ENCODE measurements at places on chromosomes 4 and X.
A peak's percentile ranks its signal among the peaks of the same experiment; 100 is the strongest.

GRCh38 chr4:151671541-151672059 is 89.2 kb downstream of the GATB start:
- no peak for DNase-seq

DNA sequence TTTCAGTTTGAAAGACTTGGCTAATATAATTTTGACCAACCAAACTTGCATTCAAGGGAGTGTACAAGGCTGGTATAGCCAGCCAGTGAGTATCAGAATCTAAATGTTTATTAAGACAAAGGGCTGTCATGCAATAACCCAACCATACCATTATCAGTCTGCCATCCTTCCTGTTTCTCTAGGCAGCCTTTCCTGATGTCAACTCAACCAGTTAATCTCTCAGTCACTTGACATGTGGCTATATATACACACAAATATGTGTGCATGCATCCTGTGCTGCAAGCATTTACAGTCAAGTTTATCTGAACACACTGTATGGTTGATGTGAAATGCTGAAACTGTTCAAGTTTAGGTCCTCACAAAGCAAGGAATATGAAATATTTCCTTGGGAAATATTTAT is 17.2 kb downstream of the BTK start:
- DNase-seq, result no peak

- DNase-seq, result no peak
These were observed 2152.9 kb downstream of the ARAP2 start for GRCh38 chr4:34091451-34091850.

GRCh38 chr4:107213410-107213809 is 177.3 kb upstream of the DKK2 start:
- DNase-seq, result no peak

DNA sequence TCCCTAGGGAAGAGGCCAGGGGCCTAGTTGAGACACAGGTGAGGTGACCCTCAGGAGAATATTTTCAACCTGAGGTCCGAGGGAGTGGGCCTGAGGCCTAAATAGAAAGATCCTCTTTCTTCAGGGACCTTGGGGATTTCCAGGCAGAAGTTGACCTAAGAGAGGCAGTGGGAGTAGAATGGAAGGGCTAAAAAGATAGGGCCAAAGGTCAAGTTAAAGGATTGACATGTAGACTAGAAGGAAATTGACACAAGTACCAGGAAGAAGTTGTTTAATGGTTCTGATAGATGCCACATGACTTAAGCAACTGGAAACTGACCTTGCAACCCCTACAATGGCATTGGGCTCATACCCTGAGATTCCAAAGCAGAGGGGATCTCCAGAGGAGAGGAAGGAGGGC is 76.9 kb downstream of the SHROOM3 start:
- DNase-seq, result no peak

DNA sequence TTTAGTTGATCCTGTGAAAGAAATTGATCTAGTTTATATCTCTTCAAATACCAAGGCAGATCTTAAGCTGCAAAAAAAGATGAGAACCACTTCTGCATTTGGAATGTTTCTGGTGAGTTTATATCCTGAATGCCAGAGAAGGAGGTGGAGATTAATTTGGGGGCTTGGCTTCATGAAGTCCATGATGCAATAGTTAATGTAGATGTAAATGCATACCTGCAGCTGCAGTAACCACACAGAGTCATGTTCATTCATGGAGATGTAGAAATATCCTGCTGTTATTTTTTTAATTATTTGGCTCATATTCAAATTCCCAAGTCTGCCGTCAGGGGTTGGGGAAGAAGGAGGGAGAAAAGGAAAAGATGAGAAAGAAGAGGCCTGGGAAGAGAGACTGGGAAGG is at the start of gene SULT1E1:
Gene SULT1E1 (minus strand): TSS at position 94 of the 400 bp plus-strand sequence. CDS start 2,501 bp downstream, outside the sequence.
- no peak for DNase-seq

DNA sequence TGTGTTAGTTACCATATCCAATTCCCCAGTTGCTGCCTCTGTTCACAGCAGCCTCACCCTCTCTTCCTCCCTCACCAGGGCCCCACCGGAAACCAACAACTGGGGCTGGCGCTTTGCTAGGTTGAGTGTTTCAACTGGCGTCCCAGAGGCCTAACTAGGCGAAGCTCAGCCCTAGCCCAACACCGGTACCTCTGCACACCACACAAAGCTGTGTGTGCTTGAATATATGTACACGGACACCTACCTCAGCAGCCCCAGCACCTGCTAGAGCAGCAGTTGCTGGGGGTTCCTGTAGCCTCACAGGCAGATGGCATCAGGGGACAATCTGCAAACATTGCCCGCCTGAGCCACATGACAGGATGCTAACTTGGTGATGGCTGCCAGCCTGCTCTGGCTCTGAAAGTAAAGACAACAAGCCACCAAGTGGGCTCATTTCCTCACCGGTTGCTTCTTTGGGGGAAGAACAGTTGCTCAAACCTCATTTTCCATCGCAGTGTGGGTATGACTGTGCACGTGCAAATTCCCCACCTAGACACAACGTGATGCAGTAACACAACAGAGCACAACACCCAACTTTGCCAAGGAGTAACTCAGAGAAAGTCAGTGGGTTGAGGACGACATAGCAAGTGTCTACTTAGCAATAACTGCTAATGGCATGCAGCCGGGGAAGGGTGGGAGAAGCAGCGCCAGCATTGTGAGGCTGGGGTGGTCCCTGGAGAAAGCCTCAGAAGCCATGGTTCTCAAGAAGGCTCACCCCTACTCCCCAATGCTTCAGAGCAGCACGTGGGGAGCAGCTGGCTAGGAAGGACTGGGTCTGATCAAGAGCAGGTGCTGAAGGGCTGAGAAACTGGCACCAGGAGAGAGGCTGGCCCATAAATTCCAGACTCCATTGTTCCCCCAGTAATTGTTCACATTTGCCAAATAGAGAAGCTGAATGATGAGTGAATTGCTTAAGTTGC is 139.5 kb downstream of the SH3KBP1 start:
- no peak for DNase-seq

GRCh38 chr4:112896609-112897190 is 152.8 kb upstream of the ANK2 start:
- no peak for DNase-seq

DNA sequence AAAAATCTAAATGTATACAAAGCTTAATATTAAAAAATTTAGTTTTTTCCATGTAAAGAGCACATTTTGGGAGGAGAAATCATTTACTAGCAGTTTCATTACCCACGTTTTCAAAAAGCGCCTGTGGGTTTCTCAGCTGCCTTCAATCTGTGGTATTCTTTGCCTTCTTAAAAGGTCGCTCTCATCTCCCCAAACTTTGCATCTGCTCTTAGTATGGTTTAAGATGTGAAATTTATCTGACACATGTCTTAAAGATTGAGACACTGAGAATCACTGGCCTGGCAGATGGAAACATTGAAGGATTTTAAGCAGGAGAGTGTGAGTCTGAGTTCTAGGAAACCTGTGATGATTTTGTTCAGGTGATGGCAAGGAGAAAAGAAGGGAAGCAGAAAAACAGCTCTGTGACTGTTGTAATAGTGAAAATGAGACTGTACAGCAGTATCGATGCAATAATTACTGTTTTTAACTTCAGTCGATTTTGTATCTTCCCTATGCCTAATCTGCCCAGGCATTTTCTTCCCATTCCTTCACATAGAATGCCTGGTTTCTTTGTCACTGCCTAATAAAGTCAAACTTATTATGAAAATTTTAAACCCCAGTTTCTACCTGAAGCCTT is 75.9 kb downstream of the PAQR3 start:
- DNase-seq, result no peak

DNA sequence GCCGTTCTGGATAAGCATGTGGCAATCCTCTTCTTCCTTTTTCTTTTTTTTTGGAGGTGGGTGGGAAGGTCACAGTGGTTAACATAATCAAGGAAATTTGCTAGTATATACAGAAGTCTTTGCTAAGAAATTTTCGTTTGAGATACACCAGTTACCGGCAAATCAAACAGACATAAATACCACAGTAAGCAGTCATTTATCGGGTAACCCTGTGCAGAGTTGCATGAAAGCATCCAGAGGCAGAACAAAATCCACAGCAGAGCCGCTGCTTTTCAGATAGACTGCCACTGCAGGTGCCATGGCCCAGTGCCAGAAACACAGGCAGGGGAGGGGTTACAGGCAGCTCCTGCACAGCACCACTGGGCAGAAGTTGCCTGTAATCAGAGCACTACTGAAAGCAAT is 179.1 kb upstream of the MAB21L2 start:
- peak; percentile 79 for DNase-seq

- DNase-seq, result no peak
These were observed 92.2 kb upstream of the GATB start for GRCh38 chr4:151853034-151853433.

GRCh38 chrX:17854069-17854468 is 7.0 kb downstream of the RAI2 start:
- no peak for DNase-seq

DNA sequence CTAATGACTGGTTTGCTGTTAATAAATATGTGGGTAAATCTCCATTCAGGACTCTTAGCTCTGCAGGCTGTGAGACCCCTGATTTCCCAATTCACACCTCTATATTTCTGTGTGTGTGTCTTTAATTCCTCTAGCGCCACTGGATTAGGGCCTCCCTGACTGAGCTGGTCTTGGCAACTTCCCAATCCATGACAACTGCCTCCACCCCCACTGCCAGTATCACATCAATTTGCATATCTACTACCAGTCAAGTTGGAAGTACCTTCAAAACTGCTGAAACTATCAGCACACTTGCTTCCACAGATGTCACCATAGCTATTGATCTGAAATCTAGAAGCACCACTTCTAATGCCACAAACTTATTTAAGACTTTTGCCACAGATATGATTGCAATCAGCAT is 27.6 kb downstream of the OPRPN start:
- DNase-seq, result no peak

DNA sequence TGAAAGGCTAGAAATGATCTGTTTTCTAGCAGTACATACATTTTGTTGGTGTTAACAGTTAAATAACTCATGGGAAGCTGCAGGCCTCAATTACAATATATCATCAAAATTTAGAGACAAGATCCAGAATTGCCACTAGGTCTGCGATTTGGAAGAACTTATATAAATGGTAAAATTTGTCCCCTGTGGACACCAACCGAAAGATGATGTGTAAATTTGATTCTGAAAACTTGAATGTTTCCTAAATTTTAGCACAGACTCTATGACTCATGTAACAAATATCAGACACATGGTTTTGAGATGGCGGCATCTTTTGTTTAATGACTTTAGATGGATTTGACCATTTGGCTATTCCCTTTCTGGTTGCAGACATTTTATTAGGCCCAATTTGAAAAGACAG is 6.0 kb upstream of the HPGDS start:
- DNase-seq, result no peak

DNA sequence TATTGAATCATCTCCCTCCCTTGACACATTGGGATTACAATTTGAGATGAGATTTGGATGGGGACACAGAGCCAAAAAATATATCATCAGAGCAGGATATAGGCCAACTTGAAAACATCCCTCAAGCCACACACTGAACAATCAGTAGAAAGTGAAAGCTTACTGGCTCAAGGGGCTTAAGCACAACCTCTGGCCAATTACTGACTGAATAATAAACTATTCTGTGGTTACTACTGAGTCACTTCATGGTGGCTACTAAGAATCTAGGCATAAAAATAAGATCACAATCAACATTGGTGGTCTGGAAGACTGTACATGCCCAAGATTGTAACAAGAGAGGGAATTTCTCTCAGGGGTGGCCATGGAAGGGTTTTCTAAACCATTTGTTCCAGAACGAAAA is 27.4 kb upstream of the GPR174 start:
- DNase-seq, result no peak

- no peak for DNase-seq
These were observed 570.7 kb downstream of the PCDH7 start for GRCh38 chr4:31290836-31291235.

GRCh38 chr4:176526704-176527103 is 206.9 kb downstream of the SPCS3 start:
- DNase-seq, result no peak

GRCh38 chrX:150269605-150270254 is 93.4 kb upstream of the MAMLD1 start:
- DNase-seq, result peak; percentile 50

GRCh38 chr4:26426892-26427291 is 63.4 kb downstream of the CCKAR start:
- no peak for DNase-seq

DNA sequence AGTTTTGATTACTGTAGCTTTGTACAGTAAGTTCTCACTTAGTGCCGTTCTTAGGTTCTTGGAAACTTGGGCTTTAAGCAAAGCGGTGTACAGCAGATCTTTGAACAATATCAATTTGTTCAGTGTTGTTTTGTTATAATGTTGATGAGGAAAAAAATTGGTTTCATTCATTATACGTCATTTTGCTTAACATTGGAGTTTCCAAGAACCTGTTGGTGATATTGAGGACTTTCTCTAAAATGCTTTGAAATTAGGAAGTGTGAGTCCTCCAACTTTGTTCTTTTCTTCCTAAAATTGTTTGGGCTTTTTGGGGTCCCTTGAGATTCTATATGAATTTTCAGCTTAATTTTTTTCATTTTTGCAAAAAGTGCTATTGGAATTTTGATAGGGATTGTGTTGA is 49.1 kb downstream of the STAG2 start:
- DNase-seq, result no peak

DNA sequence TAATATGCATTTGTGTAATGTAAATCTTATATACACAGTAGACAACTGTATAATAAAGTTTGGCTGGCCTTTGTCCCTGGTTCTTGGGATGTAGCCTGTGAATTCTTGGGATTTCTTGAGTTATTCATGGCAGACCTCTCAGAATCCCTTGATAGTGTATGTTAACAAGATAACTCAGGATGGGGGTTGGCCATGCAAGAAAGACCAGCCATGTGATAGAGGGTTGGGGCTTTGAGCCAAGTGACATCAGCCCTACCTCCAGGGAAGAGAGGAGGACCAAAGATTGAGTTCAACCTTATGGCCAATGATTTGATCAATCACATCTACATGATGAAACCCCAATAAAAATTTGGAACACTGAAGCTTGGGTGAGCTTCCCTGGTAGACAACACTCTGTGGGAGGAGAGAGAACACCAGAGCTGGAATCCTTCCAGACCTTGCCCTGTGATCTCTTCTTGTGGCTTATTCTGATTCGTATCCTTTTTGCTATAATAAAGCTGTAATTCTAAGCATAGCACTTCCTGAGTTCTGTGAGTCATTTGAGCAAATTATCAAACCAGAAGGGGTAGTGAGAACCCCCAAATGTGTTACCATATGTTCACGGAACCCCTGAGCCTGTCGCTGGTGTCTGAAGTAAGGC is 11.3 kb downstream of the SLC2A9 start:
- no peak for DNase-seq

DNA sequence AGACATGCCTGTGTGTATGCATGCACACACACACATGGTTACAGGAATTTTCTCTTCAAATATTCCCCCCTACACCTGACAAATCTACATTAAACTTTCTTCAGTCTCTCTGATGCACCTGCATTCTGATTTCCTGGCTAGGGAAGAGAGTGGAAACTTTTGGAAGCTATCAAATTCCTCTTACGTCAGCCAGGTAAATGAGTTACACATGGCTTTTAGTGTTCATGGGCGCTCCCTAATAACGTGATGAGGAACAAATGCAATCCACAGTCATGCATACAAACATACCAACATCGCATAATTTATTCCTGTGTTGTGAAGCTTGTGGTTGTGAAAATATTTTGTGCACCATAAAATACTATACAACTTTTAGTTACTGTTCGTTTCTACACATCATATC is 34.9 kb downstream of the BMP3 start:
- DNase-seq, result no peak
